IMR-90 (cell line): ENCODE measurements at places on chromosomes 2 and 18.
A peak's percentile ranks its signal among the peaks of the same experiment; 100 is the strongest.

- H3K4me3 ChIP-seq = no peak overlapping the region
- peak; percentile 87 for DNase-seq
- H3K27me3 ChIP-seq = no peaks in the 10 kb centered on the region
Observed at GRCh38 chr2:168699844-168700417, 102.5 kb upstream of the NOSTRIN start.

- H3K27ac ChIP-seq = no peak overlapping the region
- DNase-seq = no peak
- H3K4me1 ChIP-seq = no peaks in the 10 kb centered on the region
- H3K36me3 ChIP-seq = no peaks in the 10 kb centered on the region
- peaks cover 33% of the 10 kb centered on the region; the same call in 1 of the 2 replicates for H3K27me3 ChIP-seq
Observed at GRCh38 chr2:15940661-15941480, 521 bp downstream of the MYCN start.

DNA sequence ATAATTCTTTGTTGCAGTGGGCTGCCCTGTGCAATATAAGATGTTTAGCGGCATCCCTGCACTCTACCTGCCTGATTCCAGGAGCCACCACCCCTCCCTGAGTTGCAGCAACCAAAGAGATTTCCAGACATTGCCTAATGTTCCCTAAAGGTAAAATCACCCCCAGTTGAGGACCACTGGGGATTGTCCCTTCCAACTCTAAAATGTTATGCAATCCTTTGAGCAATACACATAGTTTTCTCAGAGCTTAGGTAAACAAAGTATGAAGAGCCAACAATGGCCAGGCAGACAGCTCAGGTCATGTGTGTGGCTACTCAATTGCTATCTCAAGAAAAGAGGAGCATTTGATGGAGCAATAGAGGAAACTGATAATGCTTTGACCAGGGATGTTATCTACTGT is 87.0 kb downstream of the XDH start:
- no peaks in the 10 kb centered on the region for H3K36me3 ChIP-seq
- no peak for DNase-seq
- 0 out of 2 replicates have a peak, but pooled peaks cover 2% of the 10 kb centered on the region for H3K27me3 ChIP-seq
- no peaks in the 10 kb centered on the region for H3K4me1 ChIP-seq

DNA sequence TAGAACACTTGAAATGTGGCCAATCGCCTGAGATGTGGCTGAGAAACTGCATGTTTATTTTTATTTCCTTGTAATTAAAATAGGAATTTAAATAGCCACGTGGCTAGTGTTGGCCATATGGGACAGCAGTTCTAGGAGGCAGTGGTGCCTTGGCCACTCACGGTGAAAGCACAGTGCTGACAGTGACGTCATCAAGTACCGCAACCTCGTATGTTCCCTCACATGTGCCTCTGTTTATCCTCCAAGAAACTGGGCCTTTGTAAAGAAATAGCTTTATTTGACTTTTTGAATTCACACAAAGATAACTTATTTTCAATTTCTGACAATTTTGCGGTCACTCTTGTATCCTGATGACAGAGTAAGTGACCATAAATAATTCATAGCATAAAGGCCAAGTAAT is 575.0 kb downstream of the DCDC2C start:
- no peak for DNase-seq
- no peak overlapping the region for H3K4me3 ChIP-seq
- H3K36me3 ChIP-seq = no peaks in the 10 kb centered on the region
- no peak overlapping the region for H3K27ac ChIP-seq
- no peaks in the 10 kb centered on the region for H3K4me1 ChIP-seq
